ENCODE measurements at places on chromosomes 2 and 18. TPM values are rescaled to one million over a fixed set of nuclear protein-coding genes. Genes with fewer than 3 reads are reported as not detected.
A peak's percentile ranks its signal among the peaks of the same experiment; 100 is the strongest.

DNA sequence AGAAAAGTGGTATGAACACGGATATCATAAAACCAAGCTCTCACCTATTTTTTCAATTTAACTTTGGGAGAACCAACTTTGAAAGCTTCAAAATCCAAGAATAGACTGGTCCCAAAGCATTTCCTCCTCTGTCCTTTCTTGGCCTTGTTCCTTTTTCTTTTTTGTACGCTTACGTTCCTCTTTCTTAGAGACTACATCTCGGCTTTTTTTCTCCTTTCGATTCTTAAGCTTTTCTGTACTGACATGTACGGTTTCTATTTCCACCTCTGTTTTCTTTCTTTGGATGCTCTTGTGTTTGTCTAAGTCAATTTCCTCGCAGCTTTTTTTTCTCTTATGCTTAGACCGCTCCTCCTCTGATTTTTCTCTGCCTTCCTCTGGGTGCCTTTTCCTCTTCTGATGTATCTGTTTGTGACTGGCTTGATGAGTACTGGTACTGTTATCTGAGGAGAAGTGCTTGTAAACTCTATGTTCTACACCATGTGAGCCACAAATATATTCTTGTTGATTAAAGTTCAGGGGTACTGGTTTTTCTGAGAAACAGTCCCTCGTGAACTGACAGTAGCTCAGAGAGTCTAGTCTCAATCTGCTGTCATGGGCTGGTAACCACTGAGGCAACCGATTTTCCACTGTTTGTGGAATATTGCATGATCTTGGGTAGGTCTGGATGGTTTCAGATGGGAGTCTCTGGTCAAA is 11.5 kb upstream of the RNU2-63P start:
- H3K36me3 ChIP-seq = peaks cover 19% of the 10 kb centered on the region
- H3K27ac ChIP-seq = no peak overlapping the region
- DNase-seq = no peak
- H3K4me3 ChIP-seq = no peak overlapping the region
- no peaks in the 10 kb centered on the region for H3K4me1 ChIP-seq

GRCh38 chr2:154710685-154711084 is 12.2 kb downstream of the KCNJ3 start:
- no peaks in the 10 kb centered on the region for H3K36me3 ChIP-seq
- H3K27me3 ChIP-seq = no peaks in the 10 kb centered on the region
- H3K27ac ChIP-seq = no peak overlapping the region

DNA sequence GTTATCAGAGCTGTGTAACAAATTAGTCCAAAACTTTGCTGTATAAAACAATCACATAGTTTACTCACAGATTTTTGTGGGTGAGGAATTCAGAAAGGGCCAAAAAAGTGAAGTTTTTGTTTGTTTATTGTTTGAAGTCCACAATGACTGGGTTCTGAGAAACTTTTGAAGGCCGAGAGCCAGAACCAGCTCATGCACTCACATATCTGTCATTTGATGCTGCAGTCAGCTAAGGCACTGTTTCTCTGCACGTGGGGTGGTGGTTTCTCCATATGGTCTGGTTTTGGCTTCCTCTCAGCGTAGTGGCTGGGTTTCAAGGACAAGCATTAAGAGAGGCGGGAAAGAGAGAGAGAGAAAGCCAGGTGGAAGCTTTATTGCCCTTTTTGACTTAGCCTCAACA is 131.8 kb downstream of the TWIST2 start:
- DNase-seq = peak; percentile 14
- H3K4me3 ChIP-seq = no peak overlapping the region
- no peaks in the 10 kb centered on the region for H3K36me3 ChIP-seq

GRCh38 chr2:214019229-214019972 is 391.5 kb upstream of the VWC2L start:
- DNase-seq = peak; percentile 97
- no peaks in the 10 kb centered on the region for H3K27me3 ChIP-seq
- H3K4me3 ChIP-seq = no peak overlapping the region
- peaks cover 3% of the 10 kb centered on the region for H3K4me1 ChIP-seq

GRCh38 chr18:11279461-11279860 is 130.1 kb upstream of the PIEZO2 start:
- H3K27ac ChIP-seq = no peak overlapping the region
- no peaks in the 10 kb centered on the region for H3K4me1 ChIP-seq
- 0 out of 2 replicates have a peak, but pooled peaks cover 2% of the 10 kb centered on the region for H3K27me3 ChIP-seq
- no peaks in the 10 kb centered on the region for H3K36me3 ChIP-seq

- H3K27me3 ChIP-seq = no peaks in the 10 kb centered on the region
- H3K4me3 ChIP-seq = no peak overlapping the region
- no peak overlapping the region for H3K27ac ChIP-seq
- no peak for DNase-seq
- H3K36me3 ChIP-seq = peaks cover 41% of the 10 kb centered on the region
- no peaks in the 10 kb centered on the region for H3K4me1 ChIP-seq
These were observed 21.9 kb downstream of the PLEKHB2 start for GRCh38 chr2:131127076-131127475.

DNA sequence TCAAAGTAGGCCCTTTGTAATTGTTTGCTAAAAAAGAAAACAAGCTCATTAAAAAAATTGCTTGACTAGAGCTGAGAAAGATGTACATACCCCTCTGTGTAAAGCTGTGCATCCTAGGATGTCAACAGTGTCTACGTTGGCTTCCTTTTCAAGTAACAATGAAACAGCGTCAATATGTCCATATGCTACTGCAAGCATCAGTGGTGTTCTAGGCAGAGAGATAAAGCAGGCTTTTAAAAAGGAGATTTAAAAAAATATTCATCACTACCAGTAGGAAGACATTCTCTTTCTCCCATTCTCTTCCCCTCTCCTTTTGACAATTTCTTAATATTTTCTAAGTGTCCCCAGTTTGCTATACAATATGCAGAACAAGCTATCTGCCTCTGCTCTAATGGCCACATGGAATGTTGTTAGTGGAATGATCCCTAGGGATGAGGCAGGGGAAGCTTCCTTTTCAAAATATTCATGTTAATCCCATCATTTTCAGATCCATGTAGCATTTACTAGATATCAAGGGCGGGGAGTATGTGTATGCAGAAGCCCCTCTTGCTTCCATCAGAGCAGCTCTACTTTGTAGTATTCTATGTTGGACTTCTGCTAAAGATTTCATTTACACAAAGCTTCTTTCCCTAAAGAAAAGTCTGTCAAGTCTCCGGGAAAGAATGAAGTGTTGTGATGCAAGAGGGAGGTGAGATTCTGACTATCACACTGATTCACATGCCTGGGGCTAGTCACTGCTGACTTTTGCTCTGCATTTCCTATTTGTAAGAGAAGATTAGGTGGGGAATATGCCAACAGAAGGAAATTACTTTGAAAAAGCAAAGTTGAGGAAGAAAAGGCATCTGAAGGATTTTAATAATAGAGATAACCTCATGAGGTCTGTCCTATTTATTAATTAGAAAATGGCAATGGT is 81.5 kb upstream of the PGAP1 start:
- no peaks in the 10 kb centered on the region for H3K36me3 ChIP-seq
- peak; percentile 74 for DNase-seq
- no peaks in the 10 kb centered on the region for H3K4me1 ChIP-seq
- no peak overlapping the region for H3K4me3 ChIP-seq
- H3K27ac ChIP-seq = no peak overlapping the region

- H3K27ac ChIP-seq = no peak overlapping the region
- no peaks in the 10 kb centered on the region for H3K27me3 ChIP-seq
- peak; percentile 75 for DNase-seq
- peaks cover 4% of the 10 kb centered on the region for H3K4me1 ChIP-seq
- no peak overlapping the region for H3K4me3 ChIP-seq
These were observed 23.7 kb upstream of the NR4A2 start for GRCh38 chr2:156356014-156356754.

DNA sequence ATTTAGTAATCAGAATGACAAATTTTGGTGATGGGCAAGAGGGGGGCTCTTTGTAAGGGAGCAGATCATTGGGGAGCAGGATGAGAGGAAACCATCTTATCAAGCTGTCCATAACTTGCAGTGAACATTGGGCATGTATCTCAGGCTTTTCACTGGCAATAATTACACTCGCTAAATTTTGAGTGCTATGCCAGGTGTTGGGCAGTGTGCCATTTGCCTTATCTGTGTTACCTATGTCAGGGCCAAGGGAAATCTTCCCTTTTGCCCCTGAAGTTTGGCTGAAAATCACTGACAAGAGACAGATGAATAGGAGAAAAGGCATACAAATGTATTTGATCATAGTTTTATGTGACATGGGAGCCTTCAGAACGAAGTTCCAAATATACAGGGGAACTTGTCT is 39.0 kb downstream of the NOSTRIN start:
- no peak overlapping the region for H3K27ac ChIP-seq
- no peak overlapping the region for H3K4me3 ChIP-seq
- H3K4me1 ChIP-seq = no peaks in the 10 kb centered on the region

- H3K27ac ChIP-seq = no peak within 1 kb of the TSS
- no peaks in the 10 kb centered on the region for H3K4me1 ChIP-seq
- peak within 1 kb of the TSS; percentile 41 for H3K4me3 ChIP-seq
- peaks cover 1% of the 10 kb centered on the region for H3K27me3 ChIP-seq
These were observed at the start of gene STAT4 for GRCh38 chr2:191150600-191151330. STAT4 (minus strand) TSS chr2:191150994; CDS start chr2:191148203, 2,791 bp downstream.

The KRTCAP3 gene
- total RNA-seq = not detected

The CPO gene
- total RNA-seq = not detected

The CABYR gene
- 4.1 TPM for total RNA-seq

The ASB18 gene
- not detected for total RNA-seq
